Heart right ventricle (tissue), 16 donors: ENCODE measurements at places on chromosomes 11 and 22.

DNA sequence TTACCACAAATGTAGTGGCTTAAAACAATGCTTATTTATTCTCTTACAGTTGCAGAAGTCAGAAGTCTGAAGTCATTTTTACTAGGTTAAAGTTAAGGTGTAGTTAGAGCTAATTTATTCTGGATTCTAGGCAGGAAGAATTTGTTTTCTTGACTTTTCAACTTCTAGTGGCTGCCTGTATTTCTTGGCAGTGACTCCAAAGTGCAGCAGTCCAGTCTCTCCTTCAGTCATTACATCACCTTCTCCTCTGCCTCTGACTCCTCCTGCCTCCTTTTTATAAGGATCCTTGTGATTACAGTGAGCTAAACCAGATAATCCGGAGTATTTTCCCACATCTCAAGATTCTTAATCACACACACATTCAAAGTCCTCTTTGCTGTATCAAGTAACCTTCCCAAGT is 581.4 kb downstream of the KCNA4 start:
- H3K27ac ChIP-seq, result no peak overlapping the region
- no peaks in the 10 kb centered on the region for H3K27me3 ChIP-seq
- no peaks in the 10 kb centered on the region for H3K36me3 ChIP-seq
- DNase-seq, result no peak
- H3K4me1 ChIP-seq, result no peaks in the 10 kb centered on the region

DNA sequence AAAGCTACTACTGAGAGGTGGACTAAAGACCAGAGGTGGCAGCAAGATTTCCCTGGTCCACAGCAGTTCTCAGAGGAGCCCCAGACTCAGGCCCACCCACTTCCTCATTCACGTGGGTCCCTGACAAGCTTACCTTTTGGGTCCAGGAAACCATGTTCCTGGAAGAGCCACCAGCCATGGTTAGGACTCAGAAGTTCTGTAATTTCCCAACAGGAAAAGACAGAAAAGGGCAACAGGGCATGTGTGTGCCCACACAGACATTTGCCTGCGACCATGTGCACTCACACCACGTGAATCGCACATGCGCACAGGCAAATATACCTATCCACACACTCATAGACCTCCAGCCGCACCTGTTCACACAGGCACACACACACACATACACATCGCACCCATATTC is 42.9 kb downstream of the LRRC32 start:
- H3K36me3 ChIP-seq, result no peaks in the 10 kb centered on the region
- no peak overlapping the region for H3K27ac ChIP-seq
- H3K4me1 ChIP-seq, result peaks cover 39% of the 10 kb centered on the region

GRCh38 chr11:127105593-127106541 is 105.3 kb upstream of the KIRREL3 start:
- no peak for DNase-seq
- H3K36me3 ChIP-seq, result no peaks in the 10 kb centered on the region
- H3K27ac ChIP-seq, result no peak overlapping the region
- no peak overlapping the region for H3K4me3 ChIP-seq

- H3K27ac ChIP-seq, result no peak overlapping the region
- H3K4me3 ChIP-seq, result no peak overlapping the region
- no peaks in the 10 kb centered on the region for H3K4me1 ChIP-seq
- H3K36me3 ChIP-seq, result no peaks in the 10 kb centered on the region
Measured at GRCh38 chr22:48137640-48138039, 1375.2 kb downstream of the TBC1D22A start.
